ENCODE measurements at places on chromosomes 3 and 15.

GRCh38 chr15:66394915-66395314, 8.2 kb downstream of the MAP2K1 start:
- no peak for DNase-seq

DNA sequence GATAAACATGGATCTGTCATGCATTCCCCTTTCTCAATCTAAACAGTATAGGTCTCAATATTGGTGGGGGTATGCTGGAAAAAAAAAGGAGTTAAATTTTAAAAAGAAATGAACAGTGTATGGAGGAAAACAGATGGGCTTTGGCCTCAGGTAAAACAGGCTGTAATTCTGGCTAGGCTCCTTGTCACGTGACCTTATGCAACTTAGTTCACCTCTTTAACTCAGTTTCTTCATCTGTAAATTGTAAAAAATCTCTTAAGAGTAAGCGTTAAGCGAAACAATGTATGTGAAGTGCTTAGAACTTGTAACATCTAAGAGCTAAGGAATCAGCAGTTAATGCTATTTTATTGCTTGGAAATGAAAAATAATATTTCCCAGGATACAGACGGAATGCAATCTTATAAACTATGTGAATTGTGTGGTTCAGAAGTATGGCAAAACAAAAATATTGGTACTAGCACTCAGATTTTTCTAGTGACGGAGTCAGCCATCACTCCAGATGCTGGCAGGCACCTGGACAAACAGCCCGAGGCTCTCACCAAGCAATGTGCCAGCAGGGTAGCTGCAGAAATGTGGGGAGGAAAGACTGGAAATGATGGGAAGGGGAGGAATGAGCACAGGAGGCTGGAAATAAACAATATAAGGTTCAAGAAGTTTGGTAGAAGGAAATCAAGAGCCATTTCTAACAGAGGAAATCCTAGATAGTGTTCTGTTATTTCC, 172.8 kb downstream of the USP13 start:
- DNase-seq: no peak

DNA sequence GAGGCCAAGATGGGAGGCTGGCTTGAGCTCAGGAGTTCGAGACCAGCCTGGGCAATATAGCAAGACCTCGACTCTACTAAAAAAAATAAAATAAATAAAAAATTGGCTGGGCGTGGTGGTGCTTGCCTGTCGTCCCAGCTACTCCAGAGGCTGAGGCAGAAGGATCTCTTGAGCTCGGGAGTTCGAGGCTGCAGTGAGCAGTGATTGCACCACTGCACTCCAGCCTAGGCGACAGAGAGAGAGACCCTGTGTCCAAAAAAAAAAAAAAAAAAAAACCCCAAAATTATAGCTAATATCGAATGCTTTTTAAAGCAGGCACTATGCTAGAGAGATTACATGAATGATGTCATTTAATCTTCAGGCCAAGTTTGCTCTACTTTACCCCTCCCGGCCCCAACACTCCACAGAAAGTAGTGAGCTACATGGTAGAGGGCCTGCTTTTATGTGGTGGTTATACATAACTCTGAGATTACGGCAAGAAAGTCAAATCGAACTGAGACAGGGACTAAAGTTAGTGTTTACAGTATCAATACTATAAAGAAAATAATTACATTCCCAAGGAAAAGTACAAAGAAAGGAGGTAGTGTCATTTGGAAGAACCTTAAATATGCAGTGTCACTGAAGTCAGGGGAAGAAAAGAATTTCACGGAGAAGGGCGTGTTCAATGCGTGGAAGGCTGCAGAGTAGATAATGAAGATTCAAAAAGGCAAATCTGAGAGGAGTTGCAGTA, 1.1 kb downstream of the ADPGK start:
- no peak for DNase-seq

DNA sequence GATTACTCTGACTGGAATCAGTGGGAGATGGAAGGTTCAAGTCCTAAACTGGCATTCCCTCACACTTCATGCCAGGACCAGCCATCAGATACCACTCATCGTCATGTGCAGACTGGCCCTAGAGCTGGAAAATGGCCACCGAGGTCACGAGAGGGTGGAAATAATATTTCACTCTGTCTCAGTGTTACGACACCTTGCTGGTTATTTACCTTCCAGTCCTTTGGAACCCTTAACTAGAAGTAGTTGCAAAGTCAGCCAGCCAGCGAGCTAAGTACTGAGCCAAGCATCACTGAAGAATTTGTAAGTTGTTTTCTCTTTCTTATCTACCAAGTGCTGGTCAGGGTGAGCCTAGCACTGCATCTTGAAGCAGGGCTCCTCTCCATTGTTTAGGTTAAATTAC, 309.9 kb upstream of the RASGRP1 start:
- DNase-seq: no peak

- DNase-seq: no peak
Measured at GRCh38 chr15:53196242-53196641, 406.1 kb upstream of the ONECUT1 start.

DNA sequence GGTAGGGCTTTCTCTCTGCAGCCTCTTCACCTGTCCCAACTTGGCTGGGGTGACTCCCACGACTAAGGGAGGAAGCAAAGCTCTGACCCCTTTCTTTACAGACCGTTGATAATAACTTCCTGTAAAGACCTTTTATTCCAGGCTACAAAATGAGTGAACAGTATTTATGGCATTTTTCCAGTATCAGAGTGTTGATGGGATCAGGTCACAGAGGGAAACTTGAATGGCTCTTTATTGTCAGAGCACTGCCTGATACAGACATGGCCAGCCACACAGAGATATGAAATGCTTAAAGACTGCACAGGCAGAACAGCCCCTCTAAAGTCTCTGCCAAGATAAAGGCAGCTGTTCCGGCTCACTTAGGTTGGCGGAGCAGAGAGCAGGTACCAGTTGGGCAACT, 1033.9 kb upstream of the NR2F2 start:
- no peak for DNase-seq

DNA sequence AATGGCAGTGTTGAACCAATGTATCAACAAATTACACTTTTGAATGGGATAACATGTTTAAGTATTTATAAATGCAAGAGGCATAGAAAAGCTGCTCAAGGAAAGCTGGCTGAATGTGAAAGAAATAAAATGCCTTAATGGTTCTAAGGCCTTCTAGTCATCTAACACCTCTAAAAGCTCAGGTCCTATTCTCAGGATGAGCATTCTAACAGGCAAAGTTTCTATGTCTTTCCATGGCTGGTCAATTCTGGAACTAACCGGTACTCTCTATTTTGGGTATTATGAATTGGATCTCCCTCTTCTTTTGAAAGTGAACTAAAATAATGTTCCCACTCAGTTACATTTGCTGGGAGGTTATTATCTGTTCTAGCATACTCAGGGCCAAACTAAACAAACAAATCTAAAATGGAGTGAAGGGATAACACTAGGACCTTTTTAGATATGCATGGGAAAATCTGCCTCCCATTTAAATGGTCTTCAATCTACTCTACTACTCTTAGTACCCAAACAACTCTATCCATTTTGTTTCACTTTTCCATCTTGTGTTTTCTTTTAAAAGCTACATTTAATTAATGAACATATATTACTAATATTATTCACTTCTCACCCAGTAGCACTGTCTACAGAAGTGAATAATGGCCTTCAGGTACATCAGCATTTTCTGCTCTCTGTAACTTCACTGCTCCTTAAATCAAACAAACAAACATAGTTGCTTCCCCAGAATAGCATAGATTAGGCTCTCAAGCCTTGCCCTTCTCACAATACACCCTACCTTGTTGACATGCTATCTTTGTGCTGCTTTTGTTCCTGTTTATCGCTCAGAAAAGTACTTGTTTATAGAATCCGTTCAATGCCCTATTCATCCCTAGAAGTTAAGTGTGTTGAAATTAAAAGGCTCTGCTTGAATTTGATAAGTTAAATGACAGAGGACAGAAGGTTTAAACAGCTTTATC, 46.4 kb downstream of the CBLB start:
- no peak for DNase-seq

DNA sequence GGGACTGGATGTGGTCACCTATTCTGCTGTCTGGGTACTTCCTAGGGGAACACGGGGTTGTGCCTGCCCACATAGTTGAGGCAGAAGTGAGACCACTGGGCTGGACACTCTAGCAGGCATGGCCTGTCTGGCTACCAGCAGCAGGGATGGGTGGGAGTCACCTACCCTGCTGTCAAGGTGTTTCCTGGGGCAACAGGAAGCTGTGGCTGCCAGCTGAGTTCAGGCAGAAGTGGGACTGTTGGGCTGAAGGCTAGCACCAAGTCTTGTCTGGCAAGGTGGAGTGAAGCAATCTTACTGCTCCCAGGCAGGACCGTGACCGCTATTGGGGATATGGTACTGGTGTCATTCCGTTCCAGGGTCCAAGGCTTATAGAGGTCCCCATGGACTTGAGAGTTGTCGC, 20.3 kb upstream of the ZDHHC23 start:
- no peak for DNase-seq

GRCh38 chr3:129558772-129559564, 16.0 kb downstream of the H1-8 start:
- no peak for DNase-seq

- peak; percentile 58 for DNase-seq
Measured at GRCh38 chr15:74781431-74782258, at the start of gene CSK. CSK (plus strand) TSS chr15:74782080; CDS start chr15:74798298, 16,218 bp downstream.

- DNase-seq: no peak
Measured at GRCh38 chr3:160473978-160474377, 24.4 kb upstream of the TRIM59 start.

DNA sequence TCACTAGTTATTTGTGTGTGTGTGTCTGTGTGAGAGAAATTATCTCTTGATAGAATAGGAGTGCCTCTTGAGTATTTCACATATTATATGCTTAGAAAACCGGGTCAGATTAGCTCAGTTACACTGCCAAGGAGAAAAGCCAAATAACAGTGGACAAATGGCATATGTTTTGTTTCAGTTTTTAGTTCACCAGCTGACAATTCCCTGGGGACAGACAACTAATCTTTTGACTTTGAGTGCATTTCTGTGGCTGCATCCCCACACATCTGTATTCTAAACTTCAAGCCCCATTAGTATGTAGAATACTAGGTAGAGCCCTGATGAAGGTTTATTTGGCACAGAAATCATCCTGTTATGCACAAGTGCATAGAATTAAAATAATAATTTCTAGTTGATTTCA, 227.7 kb upstream of the CNTN3 start:
- DNase-seq: no peak

DNA sequence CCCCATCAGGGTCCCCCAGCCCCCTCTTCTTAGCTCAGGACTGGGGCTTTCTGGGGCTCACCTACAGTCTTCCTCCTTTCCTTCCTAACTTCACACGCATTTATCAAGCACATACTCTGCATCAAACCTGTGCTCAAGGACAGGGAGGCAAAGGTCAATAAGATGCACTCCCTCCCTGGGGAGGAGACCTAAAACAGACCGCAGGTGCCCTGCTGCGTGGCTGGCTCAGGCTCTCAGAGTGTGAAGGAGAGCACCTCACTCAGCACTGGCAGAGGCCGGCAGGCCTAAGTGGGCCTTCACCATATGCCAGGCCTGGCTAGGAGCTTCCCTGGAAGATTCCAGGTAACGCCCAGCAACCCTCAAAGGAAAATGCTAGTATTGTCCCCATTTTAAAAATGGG, 16.5 kb downstream of the LIPC start:
- DNase-seq: no peak

GRCh38 chr15:45123397-45123796, 6.3 kb downstream of the DUOXA1 start:
- no peak for DNase-seq

DNA sequence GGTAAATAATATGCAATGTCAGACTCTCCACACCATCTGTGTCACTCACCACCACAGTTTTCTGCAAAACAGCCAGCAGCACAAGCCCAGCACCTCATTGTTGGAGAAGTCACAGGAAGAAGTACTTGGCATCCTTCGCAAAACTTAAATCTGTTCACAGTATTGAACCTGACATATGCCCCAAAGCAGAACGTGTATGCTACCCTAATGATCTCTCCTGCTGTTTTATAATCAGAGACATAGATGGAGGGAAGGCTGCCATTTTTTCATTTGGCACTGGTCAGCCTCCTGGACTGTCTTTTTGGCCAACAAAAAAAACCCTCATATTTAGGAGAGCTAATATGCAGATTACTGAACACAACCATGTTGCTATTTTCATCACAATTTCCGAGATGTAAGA, 1272.9 kb downstream of the ROBO1 start:
- DNase-seq: no peak

GRCh38 chr3:132210476-132211346, 106.5 kb upstream of the ACP3 start:
- DNase-seq: no peak

DNA sequence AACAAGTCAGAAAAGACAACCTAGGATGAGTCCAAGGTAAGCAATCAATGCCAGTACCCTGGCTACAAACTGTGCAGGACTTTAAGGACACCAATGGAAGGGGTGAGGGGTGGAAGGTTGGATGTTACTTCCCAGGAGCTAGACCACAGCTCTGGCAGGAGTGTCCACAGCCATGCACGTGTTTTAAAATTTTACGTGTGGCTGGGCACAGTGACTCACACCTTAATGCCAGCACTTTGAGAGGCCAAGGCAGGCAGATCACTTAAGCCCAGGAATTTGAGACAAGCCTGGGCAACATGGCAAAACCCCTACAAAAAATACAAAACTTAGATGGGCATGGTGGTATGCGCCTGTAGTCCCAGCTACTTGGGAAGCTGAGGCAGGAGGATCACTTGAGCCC, 14.7 kb upstream of the HDC start:
- no peak for DNase-seq

DNA sequence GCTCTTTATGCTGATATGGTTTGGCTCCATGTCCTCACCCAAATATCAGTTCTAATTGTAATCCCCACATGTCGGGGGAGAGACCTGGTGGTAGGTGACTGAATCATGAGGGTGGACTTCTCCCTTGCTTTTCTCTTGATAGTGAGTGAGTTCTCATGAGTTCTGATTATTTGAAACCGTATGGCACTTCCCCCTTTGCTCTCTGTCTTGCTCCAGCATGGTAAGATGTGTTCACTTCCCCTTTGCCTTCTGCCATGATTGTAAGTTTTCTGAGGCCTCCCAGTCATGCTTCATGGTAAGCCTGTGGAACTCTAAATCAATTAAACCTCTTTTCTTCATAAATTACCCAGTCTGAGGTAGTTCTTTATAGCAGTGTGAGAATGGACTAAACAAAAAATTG, 107.6 kb downstream of the IMPG2 start:
- no peak for DNase-seq

DNA sequence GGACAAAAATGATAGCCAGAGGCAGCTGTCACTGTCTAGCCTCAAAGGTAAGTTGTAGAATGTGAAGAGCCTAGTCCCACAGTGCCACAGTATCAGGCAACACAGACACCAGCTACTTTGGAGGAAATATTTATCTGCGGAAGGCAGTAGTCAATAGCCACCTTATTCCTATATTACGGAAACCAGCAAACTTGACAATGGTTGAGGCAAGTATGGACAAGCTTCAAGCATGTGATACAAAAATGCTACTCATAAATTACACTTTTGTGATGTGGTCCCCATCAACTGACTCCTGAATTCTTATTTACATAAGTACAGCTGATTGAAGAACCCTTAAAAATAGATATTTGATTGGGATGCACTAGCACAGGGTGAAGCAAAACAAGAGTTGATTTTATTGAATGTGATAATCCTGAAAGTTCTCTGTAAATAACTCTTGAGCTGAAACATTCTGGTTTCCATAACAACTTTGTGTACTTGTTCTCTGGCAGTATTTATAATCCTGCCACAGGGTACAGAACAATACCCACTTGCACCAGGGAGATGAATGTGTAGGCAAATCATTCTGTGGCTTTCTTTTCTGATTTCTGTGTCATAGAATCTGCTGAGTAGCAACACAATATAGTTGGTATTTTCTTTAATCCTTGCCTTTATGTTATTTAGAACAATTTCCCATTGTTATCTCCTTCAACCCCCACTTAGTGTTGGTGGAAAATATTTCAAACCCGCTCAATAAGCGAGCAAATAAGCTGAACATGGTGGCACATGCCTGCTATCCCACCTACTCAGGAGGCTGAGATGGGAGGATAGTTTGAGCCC, at the start of gene ANKUB1:
Gene ANKUB1 (minus strand): TSS at position 103 of the 819 bp plus-strand sequence. CDS start 188 bp downstream, outside the sequence.
- no peak for DNase-seq
